Stimulated activated CD8-positive, alpha-beta memory T cell treated with anti-CD3 and anti-CD28 coated beads, Interleukin-4, amount 100 ng/mL, for 1 hour (primary cell): ENCODE measurements at places on chromosomes 4 and X.

DNA sequence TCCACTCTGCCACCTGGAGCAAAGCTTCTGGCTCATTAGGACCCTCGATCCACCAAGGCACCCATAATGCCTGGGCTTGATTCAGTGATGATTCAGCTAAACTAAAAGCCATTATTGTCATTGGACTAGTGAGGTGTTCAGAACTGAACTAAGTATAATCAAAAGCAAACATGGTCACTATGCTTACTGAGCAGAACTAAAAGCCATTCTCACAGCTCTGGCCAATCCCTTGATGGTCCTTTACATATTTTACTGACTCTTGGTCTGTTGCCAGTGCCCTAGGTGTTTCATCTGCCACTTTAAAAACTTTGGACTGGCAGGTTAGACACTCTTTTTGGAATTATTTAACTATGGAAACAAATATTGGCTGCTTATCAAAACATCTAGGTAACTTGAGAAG is 703.5 kb downstream of the FAT4 start:
- DNase-seq = no peak

GRCh38 chrX:72041871-72042851 is 89.6 kb downstream of the RTL5 start:
- DNase-seq = no peak

GRCh38 chrX:118507766-118508165 is 12.2 kb downstream of the DOCK11 start:
- no peak for DNase-seq

GRCh38 chrX:41293269-41293668 is 40.7 kb upstream of the DDX3X start:
- DNase-seq = no peak

DNA sequence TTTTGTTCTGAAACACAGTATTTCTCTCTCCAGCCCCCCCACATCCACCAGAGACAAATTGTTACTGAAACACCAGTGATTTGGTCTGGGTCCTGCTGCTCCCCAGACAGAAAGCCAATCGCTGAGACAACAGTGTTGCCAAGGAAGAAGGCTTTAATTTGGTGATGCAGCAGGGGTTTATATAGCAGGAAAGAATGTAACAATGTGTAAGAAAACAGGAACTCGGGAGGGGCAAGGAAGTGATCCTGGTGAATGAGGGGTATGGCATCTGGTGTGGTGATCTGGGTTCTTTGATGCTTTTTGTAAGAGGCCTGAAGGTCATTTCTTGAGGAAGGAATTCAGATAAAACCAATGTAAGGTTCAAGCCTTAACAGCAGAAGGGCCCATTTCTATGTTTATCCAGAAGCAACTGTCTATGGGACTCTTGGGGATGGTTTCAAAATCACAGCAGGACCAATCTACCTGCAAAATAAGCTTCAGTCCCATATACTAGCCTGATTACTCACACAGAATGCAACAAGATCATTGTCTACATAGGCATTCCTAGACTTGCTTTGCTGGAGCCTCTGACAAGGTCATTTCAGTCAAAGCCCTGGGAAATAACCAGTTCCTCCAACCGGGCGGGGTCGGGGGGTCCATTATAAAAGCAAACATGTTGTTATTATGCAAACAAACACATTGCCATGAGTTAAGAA is 445.2 kb upstream of the ZFP42 start:
- no peak for DNase-seq

DNA sequence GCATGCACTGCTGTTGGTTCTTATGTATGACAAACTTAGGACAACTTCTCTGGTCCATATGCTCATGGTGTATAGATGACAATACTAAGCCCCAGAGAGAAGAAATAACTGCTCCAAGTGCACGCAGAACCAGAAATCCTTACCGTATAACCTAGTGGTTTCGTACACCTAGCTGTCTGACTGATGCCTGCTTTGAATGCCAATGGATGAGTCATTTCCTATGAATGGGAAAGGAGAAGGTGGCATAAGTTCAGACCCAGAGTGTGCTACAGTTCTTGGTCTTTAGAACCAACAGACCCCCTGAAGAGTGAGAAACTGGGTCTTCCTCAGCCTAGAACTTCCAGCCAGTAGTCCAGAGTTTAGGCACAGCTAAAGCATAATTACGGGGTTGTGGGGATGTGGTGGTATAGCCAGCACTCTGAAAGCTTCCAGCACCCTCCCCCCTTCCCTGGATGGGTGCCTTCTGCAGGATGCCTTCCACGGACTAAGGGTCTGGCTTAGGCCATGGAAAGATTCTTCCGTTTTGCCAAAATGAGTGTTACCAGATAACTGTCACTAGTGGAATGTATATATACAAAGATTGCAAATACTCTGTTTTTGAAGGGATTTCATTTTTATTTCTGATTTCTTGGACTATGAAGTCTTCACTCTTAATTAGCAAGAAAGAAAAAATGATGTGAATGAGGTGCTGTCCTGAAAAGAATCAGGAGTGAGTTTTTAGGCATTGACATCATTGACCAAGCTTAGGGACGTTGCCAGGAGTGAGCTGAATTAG is 84.6 kb upstream of the PACRGL start:
- DNase-seq = no peak

- no peak for DNase-seq
Measured at GRCh38 chrX:107775000-107775733, 420 bp downstream of the TSC22D3 start.
